GM04503 (cell line): ENCODE measurements at places on chromosomes 2 and 18.

- DNase-seq = no peak
Observed at GRCh38 chr2:196534495-196534894, 105.0 kb upstream of the CCDC150 start.

DNA sequence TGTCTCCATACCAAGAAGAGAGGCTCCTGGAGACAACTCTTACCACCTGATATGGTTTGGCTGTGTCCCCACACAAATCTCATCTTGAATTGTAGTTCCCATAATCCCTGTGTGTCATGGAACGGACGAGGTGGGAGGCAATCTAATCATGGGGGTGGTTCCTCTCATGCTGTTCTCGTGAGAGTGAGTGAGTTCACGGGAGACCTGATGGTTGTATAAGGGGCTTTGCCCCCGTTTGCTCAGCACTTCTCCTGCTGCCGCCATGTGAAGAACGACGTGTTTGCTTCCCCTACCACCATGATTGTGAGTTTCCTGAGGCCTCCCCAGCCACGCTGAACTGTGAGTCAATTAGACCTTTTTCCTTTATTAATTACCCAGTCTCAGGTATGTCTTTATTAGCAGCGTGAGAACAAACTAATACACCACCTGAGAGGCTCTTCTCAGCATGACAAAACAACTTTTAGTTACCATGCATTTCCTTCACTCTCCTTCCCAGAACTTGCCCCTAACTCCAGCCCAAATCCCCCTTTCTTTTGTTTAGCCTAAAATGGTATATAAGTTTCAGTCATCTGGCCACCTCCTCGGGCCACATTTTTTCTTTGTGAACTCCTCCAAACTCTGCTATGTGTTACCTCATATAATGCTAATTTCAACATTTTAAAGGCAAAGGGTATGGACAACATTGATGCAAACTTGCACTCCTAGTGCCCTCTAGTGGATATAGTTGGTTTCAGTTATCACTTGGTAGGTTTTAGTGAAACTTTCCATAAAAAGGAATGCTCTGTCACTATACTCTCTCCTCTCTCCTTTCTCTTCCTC is 58.6 kb upstream of the SLC25A52 start:
- DNase-seq = peak; percentile 10

DNA sequence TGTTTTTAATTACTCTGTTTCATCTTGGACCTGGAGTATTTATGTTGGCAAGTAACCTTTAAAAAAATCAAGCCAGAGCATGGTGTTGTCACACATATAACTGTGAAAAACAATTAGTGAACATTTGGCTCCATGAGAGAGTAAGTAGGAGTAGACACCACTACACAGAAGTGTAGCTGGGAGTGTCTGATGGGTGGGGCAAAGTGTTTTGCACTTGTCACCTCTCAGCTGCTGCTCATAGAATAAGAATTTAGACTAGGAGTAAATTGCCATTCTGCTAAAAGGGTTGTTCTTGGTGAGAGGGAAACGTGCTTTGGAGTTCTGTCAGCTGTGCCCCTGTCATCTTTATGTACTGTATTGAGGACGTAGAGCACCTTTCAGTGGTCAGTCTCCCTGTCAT is 114.5 kb downstream of the TTC27 start:
- no peak for DNase-seq

DNA sequence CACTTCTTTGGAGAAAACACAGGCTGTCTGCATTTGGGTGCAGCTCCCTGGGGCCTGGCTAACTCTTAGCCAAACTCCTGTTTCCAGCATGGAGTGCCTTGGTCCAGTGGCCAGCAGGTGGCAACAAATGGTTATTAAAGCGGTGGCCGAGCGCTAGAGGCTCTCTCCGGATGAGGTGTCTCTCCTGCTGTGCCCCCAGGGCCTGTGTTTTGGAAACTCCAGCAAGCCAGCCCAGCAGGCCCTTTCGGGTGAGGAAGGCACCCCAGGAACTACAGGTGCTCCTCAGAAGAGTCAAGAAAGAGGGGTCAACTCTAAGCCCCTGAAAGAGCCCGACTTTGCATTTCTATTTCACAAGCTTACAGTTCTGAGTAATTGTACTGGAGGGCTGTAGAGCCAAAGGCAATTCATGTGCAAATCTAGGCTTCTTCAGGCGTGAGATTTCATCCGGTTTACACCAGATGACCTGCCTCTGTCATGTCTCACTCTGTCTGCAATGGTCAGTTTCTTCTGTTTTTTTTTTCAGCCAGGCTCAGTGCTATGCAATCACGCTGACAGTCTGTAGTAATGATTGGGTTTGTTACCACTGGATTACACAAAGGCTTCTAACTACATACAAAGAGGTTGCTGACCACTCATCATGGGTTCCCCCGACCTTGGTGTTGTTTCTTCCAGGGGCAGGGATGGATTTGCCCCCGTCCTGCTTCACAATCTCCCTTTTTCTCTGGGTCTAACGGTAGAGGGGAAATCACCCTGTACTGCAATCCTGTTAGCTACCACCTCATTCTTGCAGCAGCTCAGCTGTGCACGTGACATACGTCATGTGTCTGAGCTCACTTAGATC is 7.6 kb upstream of the CHRNA1 start:
- DNase-seq = peak; percentile 63

DNA sequence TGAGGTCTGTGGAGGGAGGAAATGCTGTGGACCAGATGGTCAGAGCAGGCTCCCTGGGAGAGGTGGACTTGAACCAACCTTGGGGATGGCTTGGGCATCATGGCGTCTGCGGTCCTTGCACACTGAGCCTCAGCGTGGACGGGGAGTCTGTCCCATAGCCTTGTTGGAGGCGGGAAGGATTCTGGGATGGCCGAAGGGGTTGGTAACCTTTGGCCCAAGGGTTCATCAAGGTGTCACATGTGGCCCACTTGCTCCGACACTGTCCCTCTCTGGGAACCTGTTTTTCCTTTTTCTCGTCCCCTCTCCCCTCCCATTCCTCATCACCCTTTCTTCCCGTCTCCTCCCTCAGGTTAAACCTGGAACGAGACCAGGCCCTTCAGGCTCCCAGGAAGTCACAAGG is 66.4 kb downstream of the MAPK4 start:
- DNase-seq = no peak

DNA sequence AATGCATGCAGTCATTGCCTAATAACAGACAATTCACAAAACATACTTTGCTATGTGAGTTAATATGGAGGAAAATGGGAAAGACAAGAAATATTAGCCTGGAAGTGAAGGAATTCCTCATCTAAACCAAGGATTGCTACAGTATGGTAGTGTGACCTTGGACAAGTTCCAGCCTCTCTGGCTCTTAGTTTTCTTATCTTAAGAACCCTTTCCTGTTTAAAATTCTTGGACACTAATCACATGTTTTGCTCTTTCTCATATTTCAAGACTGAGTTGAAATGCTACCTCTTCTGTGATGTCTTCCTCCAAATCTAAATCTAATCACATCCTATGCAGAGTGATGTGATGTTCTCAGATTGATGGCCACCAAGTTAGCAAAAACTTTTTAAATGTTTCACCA is 20.8 kb upstream of the ADAM23 start:
- no peak for DNase-seq

DNA sequence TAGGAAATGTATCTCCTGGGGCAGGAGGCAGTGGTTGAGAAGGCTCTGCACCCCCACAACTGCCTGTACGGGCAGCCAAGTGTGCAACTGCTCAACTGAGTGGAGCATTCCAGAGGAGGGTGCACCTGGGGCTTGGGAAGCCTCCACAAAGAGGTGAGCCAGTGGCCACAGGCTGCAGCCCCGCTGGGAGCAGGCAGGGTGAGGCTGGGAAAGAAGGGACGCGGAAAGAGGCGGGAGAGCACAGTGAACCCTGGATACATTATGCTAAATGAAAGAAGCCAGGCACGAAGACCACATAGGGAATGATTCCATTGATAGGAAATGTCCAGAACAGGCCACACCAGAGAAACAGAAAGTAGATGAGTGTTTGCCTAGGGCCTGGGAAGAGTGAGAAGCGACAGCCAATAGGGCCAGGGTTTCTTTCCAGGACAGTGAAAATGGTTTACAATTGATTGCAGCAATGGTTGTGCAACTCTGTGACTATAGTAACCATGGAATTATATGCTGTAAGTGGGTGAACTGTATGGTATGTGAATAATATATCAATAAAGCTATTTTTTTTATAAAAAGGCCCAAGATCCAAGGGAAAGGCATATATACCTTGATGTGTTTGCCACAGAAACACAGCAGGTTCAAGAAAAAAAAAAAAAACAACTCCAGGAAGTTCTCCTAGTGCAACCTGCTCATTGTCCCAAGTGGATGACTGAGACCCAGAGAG is 82.4 kb downstream of the DDX1 start:
- no peak for DNase-seq

DNA sequence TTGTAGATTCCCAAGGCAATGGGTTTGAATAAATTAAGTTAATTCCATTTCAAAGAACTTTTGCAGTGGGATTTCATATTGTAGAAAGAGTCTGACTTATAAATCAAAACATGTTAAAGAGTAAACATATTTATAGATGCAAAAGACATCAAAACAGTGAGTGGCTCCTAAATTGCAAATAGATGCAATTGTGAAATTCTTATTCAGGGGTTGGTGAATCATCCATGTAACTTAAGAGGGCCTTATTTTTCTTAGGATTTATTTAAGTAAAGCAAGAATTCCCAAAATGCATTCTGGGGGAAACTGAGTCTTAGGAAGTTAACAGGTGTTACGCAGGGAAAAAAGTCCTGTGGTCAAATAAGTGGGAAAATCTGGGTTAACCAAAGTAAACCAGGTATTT is 11.3 kb downstream of the TANC1 start:
- DNase-seq = no peak

- no peak for DNase-seq
Observed at GRCh38 chr18:23536204-23536603, 32.9 kb downstream of the RMC1 start.

- DNase-seq = no peak
Observed at GRCh38 chr2:18339326-18339725, 221.1 kb downstream of the RDH14 start.

GRCh38 chr18:36176711-36177110 is 10.6 kb upstream of the MOCOS start:
- DNase-seq = peak; percentile 53

GRCh38 chr2:230794497-230794896 is 70.2 kb upstream of the ITM2C start:
- no peak for DNase-seq
